ENCODE measurements at places on chromosomes 12 and 14. TPM values are rescaled to one million over a fixed set of nuclear protein-coding genes. Genes with fewer than 3 reads are reported as not detected.

CPNE8 gene
- 11.1 TPM for total RNA-seq

AJUBA gene
- total RNA-seq = 40.3 TPM

TSHR gene
- not detected for total RNA-seq

ANO2 gene
- total RNA-seq = not detected

KLRG1 gene
- 2.3 TPM for total RNA-seq

TMBIM4 gene
- total RNA-seq = 51.2 TPM

GPR132 gene
- total RNA-seq = 0.67 TPM

HIGD1C gene
- total RNA-seq = not detected

KNTC1 gene
- total RNA-seq = 28.4 TPM

CLEC14A gene
- not detected for total RNA-seq

ADAM21 gene
- total RNA-seq = not detected

RPL10L gene
- not detected for total RNA-seq

C1RL gene
- total RNA-seq = 12.4 TPM

ETFBKMT gene
- 0.68 TPM for total RNA-seq

HCAR2 gene
- total RNA-seq = 0.35 TPM

ERP27 gene
- total RNA-seq = not detected

PRIMA1 gene
- 0.38 TPM for total RNA-seq

TMEM63C gene
- total RNA-seq = 0.77 TPM

KRT7 gene
- total RNA-seq = 4,352 TPM

TCL1A gene
- total RNA-seq = not detected

JAG2 gene
- 24.2 TPM for total RNA-seq

TMED8 gene
- 6.7 TPM for total RNA-seq

MMP19 gene
- 0.13 TPM for total RNA-seq

MMP14 gene
- total RNA-seq = 1.3 TPM

AHNAK2 gene
- total RNA-seq = 221 TPM

DENND5B gene
- total RNA-seq = 14.1 TPM

PPP1R13B gene
- total RNA-seq = 4.5 TPM

DLK1 gene
- 0.36 TPM for total RNA-seq

SSTR1 gene
- total RNA-seq = not detected

LGR5 gene
- not detected for total RNA-seq

HCAR1 gene
- total RNA-seq = 0.06 TPM

SMCO2 gene
- total RNA-seq = 0.36 TPM

STON2 gene
- 0.66 TPM for total RNA-seq

All from A549 treated with DMSO at 1 μM for 4 hours (cell line).